Central memory CD4-positive, alpha-beta T cell (primary cell): ENCODE measurements at places on chromosomes 7 and 10.
A peak's percentile ranks its signal among the peaks of the same experiment; 100 is the strongest.

GRCh38 chr7:158868764-158869410 is 12.5 kb downstream of the DYNC2I1 start:
- no peak for DNase-seq

- no peak for DNase-seq
These were observed 776 bp downstream of the TMEM184A start for GRCh38 chr7:1555046-1555812.

DNA sequence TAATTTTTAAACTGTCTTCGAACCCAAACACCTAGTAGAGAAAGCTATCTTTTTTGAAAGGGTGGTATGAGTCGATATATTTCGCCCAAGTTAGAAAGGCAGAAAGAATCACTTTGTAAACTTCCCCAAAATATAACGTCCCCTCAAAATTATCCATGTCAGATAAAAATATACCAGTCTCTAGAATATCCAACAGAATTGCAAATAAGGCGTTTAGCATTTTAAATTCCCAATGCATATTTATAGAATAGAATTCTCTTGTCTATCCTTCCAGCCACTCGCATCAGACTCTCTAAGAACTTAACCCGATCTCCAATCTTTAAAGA is 2.1 kb downstream of the CTBP2 start:
- no peak for DNase-seq

GRCh38 chr10:11175823-11176243 is 158.2 kb downstream of the CELF2 start:
- peak; percentile 29 for DNase-seq

GRCh38 chr7:70942791-70943190 is 189.2 kb upstream of the GALNT17 start:
- DNase-seq: no peak

DNA sequence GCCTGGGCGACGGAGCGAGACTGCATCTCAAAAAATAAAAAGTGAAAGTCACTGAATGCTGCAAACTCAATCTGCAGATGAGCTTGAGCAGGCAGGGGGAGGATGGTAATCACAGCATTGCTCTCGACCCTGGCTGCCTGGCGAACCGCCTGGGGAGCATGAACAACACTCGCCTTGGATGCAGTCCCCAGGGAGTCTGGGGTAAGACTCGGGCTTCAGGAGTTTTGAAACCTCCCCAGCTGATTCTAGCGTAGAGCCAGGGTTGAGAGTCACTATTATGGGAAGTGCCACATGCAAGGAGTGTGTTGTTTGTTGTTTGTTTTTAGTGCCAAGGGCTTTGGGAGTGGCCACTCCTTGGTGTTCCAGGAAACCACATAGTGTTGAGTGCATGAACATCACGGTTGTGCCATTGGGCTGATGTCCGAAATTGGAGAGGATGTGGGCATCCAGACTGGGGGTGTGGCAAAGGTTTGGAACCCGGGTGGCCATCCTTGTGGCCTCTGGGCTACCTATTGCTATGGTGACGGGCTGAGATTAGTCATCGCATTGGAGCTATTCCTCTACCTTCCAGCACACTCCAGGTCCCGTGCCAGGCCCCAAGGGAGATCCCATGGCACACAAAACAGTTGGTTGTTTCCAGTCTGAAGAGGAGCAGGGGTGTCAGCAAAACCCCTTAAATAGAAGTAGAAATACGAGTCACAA is 92.6 kb downstream of the RGS10 start:
- no peak for DNase-seq

DNA sequence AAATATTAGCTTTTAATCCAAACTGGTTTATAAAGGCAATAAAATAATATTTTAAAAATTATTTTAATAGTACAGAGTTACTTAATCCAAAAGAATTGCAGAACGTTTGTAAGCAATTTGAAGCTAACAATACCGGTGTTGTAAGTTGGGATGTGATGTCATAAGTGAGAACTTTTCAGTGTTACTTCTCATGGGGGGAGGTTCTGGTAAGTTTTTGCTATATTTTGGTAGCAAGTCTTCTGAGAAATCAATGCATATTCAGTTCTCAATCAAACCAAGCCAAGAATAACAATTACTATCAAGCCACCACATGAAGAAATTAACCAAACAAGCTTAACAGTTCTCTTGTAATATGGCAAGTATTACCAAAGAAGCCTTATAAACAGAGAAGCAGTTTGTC is 147.1 kb upstream of the ASAH2 start:
- DNase-seq: no peak

DNA sequence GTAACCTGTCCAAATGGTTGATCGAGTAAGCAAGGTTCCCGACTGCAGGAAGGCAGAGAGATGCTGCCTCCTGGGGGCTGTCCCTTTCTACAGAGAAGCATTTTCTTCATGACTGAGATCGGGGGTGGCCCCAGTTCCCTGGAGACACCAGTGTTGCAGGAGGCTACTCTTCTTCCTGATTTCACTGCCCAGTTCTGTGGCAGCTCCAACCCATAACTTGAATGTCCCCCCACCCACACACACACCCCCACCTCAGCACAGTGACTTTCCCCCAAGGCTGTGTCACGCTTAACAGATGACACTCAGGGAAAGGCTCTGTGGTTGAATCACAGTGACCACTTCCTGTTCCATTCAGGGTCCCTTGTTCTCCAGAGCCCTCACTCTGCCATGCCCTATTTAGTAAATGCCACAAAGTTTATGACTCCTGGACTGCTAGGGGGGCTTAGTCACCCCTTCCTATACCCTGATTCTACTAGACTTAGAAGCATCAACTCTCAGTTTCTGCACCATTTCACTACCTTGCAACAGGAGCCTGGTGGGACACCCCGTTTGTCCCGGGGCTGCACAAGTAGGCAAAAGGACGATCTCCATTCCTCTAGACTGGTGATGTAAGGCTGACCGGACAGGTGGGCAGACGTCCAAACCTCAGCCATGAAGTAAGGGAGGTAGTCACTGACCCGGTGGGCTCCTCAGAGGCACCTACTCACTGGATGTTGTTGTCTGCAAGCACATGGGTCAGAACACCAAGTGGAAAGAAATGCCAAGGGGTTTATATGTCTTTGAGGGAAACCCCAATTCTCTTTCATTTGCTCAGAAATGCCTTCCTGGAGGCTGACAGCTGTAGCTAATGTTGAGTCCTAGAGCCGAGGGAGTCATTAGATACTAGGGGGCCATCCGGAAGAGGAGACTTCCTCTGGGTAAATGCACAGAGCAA is 31.3 kb upstream of the SMC3 start:
- peak; percentile 42 for DNase-seq

- DNase-seq: no peak
These were observed 128.9 kb upstream of the PLXNA4 start for GRCh38 chr7:132705146-132705545.

DNA sequence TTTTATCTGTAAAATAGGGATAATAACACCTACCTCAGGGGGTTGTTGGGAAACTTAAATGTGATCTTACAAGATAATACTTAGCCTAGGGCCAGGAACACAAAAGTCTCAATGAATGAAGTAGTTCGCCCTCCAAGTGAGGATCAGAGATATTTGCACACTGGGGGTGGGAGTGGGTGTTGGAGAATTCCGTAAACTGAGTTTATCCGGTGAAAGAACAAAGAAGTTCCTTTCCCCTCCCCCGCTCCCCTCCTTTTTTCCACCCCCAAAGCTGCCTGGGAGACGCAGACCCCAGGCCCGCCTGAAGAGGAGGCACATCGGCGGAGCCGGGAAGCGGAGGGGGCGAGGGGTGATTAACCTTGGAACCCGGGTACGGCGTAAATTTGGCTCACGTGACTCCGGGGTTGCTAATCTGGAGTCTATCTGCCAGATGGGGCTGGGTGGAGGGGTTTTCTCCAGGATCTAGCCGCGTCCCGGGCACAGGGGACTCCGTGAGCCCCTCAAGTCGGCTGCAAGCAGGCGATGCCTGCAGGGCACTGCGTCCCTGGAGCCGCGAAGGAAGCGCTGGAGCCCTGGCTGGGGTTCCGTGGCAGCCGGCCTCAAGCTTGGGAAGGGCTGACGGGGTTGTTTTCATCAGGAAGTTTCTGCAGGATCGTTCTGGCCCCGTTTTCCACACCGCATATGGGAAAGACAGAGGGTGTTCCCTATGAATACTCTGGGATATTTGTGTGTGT is 1.4 kb upstream of the PODXL start:
- no peak for DNase-seq

GRCh38 chr10:78775891-78776290 is 292.9 kb upstream of the ZMIZ1 start:
- DNase-seq: no peak

GRCh38 chr10:14253079-14253478 is 77.6 kb downstream of the FRMD4A start:
- DNase-seq: no peak

GRCh38 chr10:128345353-128345752 is 219.1 kb upstream of the MKI67 start:
- no peak for DNase-seq

- DNase-seq: no peak
These were observed 83.4 kb downstream of the GAD2 start for GRCh38 chr10:26300001-26300400.

DNA sequence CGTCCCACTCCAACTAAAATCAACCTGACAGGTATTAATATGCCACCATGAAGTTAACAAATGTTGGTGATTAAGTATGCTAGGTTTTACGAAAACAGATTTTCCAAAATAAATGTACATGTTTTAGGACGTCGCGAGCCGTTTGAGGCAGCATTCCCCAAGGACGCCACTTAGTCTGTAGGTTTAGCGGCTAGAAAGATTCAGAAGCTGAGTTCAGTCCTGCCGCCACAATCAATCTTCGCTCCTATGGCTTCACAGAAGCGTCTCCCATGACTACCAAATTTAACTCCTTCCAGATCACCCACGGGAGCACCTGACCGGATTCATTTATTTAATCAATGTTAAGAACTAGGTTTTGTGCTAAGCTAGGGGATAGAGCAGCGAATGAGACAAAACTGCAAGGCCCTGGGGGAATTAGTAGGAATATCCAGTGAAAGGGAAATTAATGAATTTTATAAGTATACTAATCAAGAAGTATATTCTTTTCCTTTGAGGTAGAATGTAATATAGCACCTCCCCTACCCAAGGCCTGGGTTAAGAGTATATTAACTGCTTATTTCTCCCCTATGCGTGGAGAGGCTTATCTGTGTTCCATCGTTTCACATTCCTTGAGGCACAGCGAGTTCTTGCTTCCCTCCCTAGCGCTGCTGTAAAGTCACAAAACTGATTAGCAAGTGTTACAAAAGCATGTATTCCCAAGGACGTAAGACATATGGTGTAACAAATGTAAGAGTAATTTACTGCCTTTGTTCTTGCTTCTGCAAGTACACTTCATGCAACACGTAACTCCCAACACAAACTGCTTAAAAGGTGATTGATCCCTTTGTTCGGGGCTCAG is 994 bp upstream of the CYP51A1 start:
- DNase-seq: no peak

- no peak for DNase-seq
These were observed 63.1 kb downstream of the EEPD1 start for GRCh38 chr7:36216063-36216684.

- DNase-seq: no peak
These were observed 52.6 kb downstream of the ZNF37A start for GRCh38 chr10:38146579-38147333.

DNA sequence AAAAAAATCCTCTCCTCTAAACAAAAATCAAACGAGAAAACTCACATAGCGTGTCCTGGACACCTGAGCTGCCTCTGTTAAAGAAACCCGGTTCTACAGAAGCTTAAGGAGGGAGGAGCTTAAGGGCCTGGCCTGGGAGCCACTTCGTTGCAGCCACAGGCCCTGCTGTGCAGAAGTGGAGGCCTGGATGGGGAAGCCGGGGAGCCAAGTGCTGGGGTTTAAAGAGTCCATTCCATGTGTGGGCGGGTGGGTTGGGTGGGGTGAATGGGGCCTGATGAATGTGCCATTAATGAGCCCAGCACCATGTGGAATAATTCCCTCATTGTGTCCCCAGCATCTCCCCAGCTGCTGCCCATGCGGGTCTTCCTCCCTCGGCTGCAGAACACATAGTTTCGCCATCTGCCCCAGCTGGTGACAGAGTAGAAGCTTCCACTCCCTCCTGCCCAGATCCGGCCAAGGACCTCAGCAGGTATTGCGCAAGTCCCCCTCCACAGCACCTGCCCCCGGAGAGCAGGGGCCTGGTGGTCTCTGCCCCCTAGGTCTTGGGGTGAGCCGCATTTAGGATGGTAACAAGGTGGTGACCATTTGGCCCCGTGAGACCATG is 127.8 kb upstream of the BTBD16 start:
- no peak for DNase-seq

DNA sequence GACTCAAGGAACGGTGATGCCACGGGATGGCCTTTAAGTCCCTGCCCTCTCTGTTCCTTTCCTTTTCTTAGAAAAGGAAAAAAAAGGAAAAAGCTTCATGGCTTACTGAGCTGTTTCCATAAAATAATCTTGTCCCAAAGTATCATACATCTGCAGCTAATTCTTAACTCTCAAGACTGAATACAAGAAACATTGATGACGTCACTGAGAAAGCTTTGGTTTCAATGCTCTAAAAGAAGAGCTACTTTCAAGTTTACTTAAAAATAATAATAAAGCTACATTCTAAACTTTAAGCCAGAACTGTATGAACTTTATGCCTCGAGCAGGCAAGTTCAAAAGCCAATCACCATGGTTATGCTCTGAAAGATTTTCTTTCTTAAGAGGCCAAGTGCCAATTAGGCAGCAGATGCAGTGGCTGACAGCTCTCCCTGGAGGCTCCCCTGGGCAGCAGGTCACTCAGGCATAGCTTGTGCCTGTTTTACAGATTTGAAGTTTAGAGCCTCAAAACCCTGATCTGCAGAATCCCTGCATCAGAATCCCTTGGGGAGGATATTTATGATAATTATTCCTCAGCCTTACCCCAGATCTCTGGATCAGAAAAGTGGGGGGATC is 165.0 kb downstream of the CHN2 start:
- no peak for DNase-seq

DNA sequence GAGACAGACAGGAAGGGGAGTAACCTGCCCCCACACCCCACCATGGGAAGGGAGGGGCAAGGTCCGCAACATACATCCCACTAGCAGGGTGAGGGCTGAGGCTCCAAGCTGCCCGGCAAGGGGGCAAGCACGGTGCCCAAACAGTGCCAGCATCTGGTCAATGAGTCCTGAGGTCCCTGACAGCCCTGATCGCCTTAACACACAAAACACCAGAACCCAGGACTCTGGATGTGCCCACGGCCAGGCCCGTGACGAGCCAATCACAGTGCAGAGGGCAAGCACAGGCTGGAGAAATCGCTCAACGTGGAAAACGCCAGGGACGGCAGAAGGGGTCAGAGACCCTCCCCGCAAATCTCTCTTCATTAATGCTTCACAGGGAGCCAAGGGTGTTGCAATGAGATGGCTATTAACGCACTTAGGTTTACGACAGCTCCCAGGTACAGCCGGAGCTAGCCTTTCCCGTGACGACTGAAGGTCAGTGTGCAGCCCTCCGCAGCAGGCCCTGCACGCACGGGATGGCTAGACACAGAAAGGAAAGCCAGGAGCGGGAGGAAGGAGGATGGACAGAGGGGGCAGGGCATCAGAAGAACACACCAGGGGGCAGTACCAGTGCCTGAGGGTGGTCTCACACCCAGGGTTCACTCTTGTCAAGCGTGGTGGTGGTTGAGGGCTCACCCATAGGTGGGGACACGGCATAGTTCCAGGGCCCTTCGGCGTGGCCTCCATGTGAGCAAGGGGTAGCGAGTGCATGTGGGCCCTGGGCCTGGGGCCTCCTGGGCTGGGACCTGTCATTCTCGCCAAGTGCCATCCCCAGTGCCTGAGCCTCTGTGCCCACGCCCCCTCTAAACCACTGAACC is 220.5 kb downstream of the MAD1L1 start:
- no peak for DNase-seq
